ENCODE measurements at places on chromosomes 1 and 21.
A peak's percentile ranks its signal among the peaks of the same experiment; 100 is the strongest.

GRCh38 chr1:196660852-196661251 lies 9.0 kb downstream of the CFH start:
- no peak for DNase-seq

- DNase-seq = no peak
Observed at GRCh38 chr21:44710756-44711326, 531 bp downstream of the TSPEAR start.

DNA sequence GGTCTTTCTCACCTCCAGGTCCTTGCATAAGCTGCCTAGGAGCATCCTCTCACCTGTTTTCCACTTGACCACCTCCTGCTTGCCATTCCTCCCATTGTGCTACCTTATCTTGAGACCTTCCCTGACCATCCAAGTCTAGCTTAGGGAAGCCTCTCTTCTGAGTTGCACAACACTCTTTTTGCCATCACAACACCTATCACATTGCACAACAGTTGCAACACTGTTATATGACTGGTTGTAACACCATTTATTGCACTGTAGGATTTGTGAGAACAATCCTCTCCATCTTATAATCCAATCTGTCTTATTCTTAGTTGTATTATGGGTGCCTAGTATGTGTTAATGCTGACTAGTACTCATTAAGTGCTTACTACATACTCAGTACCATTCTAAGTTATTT lies 488.7 kb downstream of the OMA1 start:
- DNase-seq = no peak

DNA sequence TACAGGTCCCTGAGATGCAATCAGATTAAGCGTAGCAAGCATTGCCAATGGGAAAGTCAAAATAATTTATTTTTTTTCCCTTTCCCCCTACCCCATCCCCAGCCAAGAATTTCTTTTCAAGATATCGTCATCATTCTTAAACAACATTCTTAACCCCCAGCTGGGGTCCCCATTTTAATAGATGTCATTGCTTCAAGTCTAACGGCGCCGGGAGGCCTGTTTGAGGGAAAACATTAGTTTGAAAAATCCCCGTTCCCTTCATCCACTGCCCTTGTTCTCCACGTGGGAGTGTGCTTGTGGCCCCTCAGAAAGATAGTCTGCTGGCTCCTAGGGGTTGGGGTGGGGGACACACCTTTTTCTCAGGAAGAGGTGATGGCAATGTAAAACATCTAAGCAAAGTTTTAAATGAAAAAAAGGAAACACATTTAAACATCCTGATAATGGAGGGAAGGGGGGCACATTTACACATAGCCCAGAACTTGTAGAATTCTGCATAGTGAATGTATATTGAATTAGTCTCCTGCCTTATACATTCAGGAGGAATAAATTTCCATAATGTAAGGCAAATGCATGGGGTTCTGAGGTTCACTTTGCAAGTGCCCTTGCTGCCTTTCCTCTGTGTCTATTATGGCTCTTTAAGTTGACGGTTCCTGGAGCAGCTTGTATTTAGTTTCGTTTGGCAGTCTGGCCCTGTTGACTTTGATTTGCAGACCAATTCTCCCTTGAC lies 6.8 kb downstream of the TRNP1 start:
- DNase-seq = no peak

DNA sequence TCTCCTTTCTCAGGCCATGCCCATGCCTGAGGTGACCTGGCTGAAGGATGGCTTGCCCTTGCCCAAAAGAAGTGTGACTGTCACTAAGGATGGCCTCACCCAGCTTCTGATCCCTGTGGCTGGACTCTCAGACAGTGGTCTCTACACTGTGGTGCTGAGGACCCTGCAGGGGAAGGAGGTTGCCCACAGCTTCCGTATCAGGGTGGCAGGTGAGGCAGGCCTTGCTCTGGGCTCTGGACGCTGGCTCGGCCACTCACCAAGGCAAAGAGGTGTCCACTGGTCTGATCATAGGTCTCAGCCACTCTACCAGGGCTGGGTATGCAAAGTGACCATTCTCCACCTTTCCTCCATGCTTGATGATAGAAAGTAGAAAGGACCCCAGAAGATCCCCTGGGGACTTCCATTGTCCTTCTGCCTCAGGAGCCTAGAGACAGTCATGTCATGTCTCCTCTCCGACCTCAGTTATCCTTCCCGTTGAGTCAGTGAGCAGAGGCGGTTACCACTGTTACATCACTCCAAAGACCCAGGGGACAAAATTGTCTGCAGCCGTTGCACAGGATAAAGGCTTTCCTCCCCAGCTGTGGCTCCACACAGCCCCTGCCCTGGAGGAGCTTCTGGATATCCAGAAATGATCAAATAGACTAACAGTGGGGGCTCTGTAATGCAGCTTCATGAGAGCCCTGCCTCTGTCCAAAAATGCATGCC lies 34.2 kb downstream of the IGFN1 start:
- DNase-seq = peak; percentile 46

DNA sequence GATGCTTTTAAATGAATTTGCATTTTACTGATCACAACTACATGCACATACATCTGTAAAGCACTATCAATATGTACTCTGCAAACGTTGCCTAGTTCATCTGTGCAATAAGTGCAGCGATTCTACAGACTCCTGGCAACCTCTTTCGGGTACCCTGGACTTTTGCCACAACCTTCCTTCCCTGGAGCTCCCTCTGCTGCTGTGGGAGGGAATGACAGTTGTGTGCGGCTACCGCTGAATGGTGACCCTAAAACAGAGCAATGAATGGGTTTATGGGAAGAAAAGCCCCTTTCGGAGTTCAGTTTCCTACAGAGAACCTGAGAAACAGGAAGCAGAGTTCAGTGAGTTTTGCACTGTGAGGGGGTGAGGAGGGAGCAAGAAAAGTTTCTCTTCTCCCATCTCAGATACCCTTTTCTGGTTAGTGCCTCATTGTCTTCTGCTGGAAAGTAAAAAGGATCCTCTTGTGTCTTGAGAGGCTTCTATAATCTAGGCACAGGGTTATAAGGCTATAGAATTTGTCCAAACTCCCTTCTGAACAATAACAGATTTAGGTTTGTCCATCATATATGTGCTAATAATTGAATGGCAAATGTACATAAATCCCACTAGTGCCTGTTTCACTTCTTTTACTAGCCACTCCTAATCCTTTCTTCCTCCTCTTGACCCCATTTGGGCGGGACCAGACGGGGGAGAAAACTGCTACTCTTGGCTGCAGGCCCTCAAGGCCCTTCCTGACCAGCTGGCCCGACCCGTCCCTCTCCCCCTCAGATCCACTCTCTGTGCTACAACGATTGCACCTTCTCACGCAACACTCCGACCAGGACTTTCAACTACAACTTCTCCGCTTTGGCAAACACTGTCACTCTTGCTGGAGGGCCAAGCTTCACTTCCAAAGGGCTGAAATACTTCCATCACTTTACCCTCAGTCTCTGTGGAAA lies 19.8 kb upstream of the SARS1 start:
- peak; percentile 91 for DNase-seq

DNA sequence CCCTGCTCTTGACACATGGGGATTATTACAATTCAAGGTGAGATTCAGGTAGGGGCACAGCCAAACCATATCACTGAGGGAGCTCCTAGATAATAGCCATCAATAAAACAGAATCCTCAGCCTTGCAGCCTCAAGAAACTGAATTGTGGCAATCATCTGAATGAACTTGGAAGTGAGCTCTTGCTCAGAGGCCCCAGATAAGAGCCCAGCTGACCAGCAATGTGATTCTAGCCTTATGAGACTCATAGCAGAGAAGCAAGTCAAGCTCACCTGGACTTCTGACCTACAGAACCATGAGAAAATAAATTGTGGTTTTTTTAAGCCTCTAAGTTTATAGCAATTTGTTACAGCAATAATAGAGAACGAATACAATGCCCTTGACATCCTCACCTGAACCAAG lies 302.5 kb downstream of the LTN1 start:
- DNase-seq = no peak

DNA sequence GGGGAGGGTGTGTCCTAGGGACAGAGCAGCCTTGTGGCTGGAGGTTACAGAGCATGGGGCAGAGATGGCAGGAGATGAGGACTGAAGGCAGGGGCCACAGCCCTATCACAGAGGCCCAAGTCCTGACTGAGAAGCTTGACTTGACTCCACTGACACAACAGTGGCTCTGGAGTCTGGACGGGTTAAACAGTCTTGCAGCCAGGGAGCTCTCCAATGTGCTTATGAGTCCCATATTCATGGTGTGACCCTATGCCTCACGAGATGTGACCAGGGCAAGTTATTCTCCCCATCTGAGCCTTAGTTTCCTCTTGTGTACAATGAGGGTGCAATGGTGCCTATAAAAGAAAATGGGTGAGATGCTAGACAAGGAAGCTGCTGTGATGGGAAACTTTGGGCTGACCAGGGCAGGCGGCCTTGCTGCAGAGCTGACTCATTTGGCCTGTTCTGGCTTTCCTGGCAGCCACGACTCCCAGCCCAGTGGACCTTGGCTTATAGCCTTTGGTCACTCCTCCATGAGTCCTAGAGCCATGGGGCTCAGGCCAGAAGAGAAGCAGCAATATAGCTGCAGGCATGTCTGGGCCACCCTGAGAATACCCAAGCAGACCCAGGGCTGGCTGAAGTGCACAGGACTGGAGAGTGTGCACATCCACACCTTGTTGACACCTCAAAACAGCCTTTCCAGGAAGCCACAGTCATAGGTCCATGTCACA lies 2.8 kb upstream of the TTC22 start:
- DNase-seq = no peak

GRCh38 chr1:108190686-108191416 lies 9.3 kb downstream of the SLC25A24 start:
- DNase-seq = no peak

- no peak for DNase-seq
Observed at GRCh38 chr1:234690872-234691271, 80.9 kb upstream of the IRF2BP2 start.

GRCh38 chr1:16366722-16367257 lies at the start of gene SZRD1:
TSS of gene SZRD1 (plus strand) at chr1:16367242. CDS start at chr1:16367258, 16 bp downstream.
- DNase-seq = peak; percentile 98

DNA sequence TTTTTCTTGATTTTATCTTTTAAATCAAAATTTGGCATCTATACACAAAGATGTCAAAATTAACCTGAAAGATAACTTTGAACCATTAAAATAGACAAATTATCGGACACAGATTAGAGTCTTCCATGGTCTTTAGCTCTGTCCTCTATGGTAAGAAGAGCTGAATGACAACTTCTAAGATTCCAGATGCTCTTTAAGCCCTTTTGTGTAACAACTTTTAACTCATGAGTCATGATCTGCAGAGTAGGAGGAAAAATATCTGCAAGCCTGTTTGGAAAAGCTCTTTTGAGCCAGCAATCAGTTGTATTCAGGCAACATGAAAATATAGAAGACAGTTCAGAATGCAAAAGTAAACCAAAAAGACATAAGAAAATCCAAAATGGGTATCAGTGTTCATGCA lies 37.8 kb downstream of the TTC13 start:
- no peak for DNase-seq

DNA sequence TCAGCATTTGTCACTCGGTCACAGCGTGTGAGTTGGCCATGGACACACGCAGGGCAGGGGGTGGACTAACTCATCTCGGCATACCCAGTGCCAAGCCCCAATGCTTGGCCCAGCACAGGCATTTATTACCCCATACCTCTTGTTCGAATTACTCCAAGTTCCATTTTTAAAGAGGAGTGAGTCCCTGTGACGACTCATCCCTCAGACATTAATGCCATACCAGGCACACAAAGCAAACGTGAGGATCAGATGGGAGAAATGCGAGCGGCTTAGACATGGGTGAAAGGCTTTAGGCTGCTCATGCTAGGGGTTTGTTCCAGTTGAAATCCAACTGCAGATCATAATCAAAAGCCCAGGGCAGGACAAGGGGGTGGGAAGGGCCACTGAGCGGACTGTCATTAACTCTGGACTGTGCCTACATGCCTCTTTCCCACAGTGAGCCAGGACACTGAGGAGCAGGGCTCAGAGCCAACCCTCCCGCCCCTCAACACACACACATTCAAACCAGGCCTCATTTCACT lies 118.5 kb upstream of the NGF start:
- no peak for DNase-seq

DNA sequence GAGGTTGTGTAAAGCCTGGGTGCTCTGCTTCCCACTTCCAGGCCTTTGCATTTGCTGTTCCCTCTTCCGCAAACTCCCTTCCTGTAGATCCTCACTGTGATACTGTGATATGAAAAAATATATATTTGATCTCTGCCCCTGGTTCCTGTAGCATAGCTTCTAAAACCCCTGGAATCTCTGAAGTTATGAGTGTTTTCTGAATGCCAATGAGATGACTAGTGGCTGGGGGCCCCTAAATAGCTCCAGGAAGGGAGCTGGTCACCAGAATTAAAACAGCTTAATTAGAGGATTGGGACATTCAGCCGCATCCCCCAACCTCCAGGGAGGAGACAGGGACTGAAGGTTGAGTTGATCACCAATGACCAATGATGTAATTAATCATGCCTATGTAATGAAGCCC lies 21.9 kb downstream of the DUSP10 start:
- no peak for DNase-seq

DNA sequence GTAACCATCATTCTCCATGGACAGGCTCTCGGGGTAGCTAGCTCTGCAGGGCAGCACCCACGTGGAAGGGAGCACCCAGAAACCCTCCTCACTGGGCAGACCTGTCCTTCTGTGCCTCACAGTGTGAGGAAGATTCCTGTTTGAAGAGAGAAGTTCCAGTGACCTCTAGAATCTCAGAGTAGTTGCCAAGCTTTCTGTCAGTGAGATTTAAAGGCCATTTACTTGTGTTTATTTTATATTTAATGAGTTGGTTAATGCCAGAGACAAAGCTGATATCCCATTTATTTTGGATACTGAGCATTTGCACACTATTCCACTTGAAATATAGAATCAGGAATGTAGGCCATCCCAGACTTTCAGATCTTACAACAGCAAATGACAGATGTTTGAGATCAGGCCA lies 28.7 kb downstream of the MTARC1 start:
- DNase-seq = no peak

GRCh38 chr1:83086986-83087512 lies 911.9 kb downstream of the TTLL7 start:
- no peak for DNase-seq

DNA sequence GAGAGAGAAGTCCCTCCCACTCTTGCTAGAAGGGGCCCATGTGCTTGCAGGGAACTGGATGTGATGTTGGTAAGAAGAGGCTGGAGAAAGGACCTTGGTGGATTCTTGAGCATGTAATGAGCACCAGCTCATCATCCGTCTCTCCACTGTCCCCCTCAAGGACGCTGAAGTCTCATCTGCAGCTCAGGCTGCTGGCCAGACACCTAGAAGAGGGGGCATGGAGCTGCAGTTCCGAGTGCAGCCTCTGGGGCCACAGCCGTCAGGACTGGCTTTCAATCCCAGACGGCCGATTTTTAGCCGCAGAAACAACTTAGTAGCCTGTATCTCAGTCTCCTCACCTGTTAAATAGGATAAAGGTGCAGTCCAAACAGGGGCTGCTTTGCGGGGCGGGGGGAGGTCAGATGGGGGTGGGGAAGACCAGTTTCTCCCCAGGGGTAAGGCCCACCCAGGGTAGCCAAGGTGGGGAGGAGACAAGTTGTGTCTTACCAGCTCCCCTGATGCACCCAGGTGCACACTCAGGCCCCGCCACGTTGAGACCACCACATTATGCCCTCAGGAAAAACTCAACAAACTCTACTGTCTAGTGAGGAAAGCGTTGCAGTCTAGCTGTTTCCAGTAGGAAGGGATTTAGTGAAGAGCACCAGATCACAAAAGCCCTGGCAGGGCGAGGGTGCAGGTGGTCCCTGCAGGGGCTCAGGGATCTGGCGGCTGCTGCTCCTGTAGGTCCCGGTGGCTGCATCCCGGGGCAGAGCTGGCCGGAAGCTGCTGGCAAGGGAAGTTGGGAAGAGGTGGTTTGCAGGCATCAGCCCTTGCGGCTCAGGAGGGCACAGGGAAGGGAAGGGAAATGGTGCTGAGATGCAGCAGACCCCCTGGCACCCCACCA lies 29.5 kb downstream of the LDLRAP1 start:
- peak; percentile 83 for DNase-seq
